ENCODE measurements at places on chromosomes 5 and 9.

DNA sequence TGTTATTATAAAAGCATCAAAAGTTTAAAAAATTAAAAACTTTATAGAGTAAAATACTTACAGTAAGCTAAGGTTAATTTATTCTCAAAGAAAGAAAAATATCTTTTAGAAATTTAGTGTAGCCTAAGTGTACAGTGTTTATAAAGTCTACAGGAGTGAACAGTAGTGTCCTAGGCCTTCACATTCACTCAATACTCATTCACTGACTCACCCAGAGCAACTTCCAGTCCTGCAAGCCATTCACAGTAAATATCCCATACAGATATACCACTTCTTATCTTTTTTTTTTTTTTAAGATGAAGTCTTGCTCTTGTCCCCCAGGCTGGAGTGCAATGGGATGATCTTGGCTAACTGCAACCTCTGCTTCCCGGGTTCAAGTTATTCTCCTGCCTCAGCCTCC lies 73.1 kb upstream of the FST start:
- no peak for DNase-seq

GRCh38 chr5:79189439-79190234 lies 46.3 kb upstream of the JMY start:
- DNase-seq = no peak

GRCh38 chr9:114813717-114814418 lies 8.0 kb upstream of the TNFSF15 start:
- DNase-seq = no peak

GRCh38 chr5:93512799-93513198 lies 68.2 kb downstream of the NR2F1-AS1 start:
- DNase-seq = no peak

GRCh38 chr5:139757727-139758509 lies 37.7 kb upstream of the PSD2 start:
- DNase-seq = no peak

DNA sequence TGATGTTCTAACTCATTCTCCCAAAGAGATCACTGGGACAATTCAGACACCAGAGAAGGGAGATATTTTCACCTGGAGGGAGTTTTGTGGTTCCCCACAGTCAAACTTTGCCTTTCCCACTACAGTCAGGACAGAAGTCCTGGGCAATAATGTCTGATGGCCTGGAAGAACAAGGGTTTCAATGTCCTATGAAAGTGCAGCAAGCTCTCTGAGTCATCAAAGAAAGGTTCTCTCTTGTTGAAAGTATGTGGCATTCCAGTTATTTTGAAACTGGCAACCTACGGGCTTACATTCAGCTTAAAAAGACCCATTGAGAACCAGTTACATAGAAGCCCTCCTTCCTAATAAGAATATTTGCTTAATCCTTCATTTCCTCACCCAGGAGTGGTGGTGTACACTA lies 103.9 kb downstream of the INSYN2B start:
- no peak for DNase-seq

- DNase-seq = no peak
These were observed 652.6 kb downstream of the CCDC171 start for GRCh38 chr9:16205455-16205854.

GRCh38 chr5:89128092-89128491 lies 245.1 kb upstream of the MEF2C start:
- DNase-seq = no peak

GRCh38 chr9:107149756-107150155 lies 133.3 kb upstream of the RAD23B start:
- DNase-seq = no peak

GRCh38 chr9:114271556-114272510 lies 51.1 kb upstream of the ORM1 start:
- no peak for DNase-seq

Measured in stimulated activated CD8-positive, alpha-beta memory T cell treated with anti-CD3 and anti-CD28 coated beads, Interleukin-7, amount 100 ng/mL, for 4 hours (primary cell).